ENCODE measurements at places on chromosomes 3 and 15.

DNA sequence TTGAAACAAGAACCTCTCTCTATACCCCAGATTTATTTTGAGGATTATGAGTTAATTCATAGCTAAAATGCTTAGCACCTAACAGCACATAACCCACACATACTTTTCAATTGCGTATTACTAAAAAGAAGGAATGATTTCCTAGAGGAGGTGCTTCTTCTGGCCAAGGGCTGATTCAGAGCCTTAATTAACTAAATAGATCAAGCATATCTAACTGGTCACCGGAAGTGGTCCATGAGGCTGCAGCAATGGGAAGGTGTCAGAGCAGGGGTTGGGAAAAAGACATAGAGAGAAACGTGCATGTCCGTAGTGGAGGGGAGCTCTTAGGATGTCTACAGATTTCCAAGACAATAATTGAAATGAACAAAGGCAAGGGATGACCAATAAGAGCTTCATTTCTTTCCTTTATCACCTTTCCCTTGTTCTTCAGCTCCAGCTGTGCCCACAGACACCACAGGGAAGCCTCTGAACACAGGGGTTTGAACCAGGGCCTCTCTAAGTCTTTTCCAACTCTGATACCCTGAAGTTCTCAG is 467 bp downstream of the HGD start:
- no peak for DNase-seq

DNA sequence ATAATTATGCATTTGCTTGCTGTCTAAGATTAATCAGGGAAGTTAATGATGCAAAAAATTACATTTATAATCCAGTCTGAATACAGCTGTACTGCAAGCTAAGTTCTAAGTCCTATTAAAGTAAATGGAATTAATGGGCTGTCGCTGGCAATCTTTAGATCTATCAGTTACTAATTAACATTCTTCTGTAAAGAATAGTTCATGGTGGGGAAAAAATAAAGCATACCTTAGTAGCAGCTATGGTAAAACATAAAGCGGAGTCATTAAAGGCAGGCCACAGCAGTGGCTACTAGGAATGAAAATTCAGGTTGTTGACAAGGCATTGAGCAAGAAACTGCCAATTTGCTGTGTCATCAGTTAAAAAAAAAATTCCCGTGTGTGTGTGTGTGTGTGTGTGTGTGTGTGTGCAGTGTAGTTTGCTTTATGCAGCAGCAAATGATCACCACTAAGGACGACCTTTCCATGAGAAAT is 129.8 kb downstream of the ZNF385D start:
- DNase-seq = no peak

DNA sequence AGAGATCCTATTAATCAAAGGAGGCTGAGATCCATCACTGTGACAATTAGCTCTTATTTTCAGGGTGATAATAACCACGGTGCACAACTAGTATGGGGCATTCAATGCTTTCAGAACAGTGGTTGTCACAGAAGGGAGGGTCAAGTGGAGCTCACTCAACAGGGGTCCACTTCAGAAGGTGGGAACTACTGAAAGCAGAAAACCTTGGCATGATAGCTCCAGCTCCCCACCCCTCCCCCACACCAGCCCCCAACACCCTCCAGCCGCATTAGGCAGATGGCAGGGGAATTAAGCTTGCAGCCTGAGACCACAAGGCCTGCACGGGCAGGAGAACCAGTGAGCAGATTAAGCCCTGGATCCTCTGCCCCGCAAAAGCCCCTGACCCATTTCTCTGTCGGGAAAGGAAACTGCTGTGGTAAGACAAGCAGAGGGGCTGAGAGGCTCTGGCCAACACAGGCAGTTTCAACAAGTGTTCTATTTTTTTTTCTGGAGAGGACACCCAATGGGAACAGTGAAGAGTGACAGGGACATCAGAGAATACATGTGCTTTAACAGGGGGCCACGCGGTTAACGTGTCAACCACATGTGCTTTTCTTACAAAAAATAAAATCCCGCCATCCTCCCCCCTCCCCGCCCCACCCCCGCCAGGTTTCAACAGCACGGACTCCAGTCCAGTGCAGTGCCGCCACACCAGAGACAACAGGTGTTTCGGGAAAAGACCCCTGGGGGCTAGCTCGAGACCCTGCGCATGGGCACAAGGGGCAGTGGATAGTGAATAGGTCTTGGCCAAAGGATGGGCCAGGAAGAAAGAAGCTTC is 997 bp downstream of the FYCO1 start:
- DNase-seq = peak; percentile 33

- no peak for DNase-seq
Measured at GRCh38 chr3:189403194-189403593, 228.0 kb upstream of the TP63 start.

GRCh38 chr3:60064210-60065178 is 1014.7 kb upstream of the CFAP20DC start:
- DNase-seq = no peak

DNA sequence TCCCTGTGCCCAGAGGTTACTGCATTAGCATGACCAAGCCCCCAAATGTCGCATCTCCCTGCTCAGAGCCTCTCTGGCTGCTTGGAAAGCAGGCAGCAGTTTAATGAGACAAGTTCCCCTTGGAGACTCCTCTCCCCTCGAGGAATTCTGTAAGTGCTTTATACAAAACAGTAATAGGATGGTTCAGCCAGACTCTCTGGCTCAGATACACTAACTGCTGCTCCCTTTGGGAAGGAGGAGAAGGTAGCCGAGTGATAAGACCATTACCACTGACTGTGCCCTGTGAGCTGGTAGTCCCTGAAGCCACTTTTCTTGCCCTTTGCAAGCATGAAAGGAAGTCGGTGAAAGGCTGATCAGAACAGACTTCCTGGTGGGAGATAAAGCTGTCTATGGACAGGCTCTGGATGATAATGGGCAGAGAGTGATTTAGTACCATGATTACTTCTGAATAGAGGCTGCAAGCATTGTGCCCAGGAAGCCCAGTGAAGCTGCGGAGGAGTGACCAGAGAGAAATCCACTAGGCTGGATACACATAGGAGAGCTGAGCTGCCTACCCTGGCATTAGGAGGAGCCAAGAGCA is 100.8 kb downstream of the SEMA6D start:
- DNase-seq = no peak

DNA sequence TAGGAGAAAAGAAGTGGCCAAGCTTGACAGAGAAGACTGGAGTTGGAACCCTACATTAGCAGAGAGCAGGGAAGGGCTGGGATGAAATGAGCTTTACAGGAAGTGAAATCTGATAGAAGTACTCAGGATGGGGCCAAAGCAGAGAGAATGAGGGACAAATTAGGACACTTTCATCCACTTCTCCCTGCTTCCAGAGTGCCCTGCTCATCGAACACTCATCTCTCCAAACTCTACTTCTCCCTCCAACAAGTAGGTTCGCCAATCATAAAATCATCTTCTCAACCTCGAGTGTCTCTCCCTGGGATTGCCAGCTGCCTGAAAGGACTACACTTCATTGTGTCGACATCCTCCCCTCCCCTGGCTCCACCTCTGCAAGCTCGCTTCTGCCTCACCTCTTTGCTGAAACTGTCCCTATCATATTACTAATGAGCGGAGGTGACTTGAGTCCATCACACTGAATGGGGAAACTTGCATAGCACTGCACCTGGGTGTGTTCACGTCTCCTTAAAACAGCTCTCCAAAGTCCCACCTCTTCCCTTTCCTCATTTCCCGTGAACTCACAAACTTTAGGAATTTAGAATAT is 365.8 kb downstream of the FOXP1 start:
- DNase-seq = no peak

DNA sequence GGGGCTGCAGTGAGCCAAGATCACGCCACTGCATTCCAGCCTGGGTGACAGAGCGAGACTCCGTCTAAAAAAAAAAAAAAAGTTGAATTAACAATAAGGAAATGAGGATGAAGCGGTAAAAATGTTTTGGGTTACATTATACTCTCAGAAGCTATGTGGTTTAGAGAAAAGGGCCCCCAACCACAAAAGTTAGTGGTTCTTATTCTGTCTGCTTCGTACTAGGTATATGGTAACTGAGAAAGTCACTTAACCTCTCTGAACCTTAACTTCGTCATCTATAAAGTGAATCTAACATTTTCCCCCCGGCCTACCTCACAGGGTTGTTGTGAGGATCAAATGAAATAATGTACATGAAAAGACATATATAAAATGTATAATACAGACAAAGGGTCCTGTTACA is 38.4 kb upstream of the EHHADH start:
- no peak for DNase-seq

DNA sequence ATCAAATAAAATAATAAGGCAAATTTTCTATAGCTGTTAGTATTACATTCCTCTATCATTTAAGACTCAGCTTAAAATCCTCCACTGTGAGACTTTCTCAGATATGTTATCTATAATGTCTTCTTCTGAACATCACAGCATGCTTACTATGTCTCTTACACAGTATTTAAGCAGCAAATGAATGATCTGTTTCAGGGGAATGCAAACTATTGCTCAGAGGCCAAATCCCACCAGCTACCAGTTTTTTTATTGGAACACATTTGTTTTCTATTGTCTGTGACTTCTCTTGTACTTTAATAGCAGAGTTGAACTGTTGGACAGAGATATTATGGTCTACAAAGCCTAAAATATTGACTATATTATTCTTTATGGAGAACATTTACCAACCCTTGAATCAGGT is 59.6 kb downstream of the C3orf38 start:
- no peak for DNase-seq

- DNase-seq = no peak
Measured at GRCh38 chr3:42106646-42107045, 15.5 kb downstream of the TRAK1 start.

- DNase-seq = no peak
Measured at GRCh38 chr3:20573175-20573574, 387.2 kb upstream of the SGO1 start.

- DNase-seq = no peak
Measured at GRCh38 chr3:195714380-195715011, 6.3 kb upstream of the MUC20 start.

DNA sequence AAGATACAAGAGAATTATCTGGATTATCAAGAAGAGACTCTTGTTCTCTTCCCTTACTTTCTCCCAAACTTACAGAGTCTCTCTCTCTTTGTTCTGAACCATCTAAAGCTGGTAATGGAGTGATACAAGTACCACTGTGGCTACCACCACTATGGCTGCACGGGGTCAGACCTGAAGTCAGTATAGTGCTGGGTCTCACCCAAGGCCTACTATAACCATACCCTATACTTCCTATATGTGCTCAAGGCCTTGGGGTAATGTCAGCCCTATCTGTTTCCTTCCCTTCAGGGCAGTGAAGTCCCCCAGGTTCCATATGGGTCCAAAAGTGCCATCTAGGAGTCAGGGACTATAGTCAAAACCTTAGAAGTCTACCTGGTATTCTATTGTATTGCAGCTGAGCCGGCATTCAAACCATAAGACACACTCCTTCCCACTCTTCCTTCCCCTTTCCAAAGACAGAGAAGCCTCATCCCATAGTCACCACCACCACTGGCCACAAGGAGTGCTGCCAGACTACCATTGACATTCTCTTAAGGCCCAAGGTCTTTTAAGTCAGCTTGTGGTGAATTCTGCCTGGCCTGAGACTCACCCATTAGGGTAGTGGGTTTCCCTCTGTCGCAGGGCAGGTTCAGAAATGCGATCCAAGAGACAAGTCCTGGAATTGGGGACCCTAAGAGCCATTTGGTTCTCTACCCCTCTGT is 615.0 kb upstream of the NECTIN3 start:
- no peak for DNase-seq

GRCh38 chr3:152720951-152721718 is 113.8 kb upstream of the P2RY1 start:
- no peak for DNase-seq

- DNase-seq = no peak
Measured at GRCh38 chr15:96560246-96560895, 229.9 kb downstream of the NR2F2 start.

GRCh38 chr15:60800299-60801072 is 321.5 kb upstream of the ICE2 start:
- no peak for DNase-seq

DNA sequence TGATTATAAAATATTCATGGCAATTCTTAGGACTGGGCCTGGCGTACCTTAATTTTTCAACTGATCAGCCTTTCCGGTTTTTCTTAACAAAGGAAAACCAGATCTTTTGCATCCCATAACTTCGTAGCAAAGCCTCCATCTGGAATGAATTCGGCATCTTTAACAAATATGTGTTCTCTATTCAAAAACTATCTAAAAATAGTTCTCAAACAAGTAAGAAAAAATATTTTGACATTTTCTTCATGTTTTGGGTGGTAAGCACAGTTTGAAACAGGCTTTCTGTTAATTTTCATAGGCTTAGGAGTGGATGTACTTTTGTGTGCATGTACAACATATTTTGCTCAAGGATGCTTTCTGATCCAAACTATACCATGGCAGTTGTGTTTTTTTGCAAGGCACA is 55.1 kb downstream of the RBMS3 start:
- DNase-seq = no peak

DNA sequence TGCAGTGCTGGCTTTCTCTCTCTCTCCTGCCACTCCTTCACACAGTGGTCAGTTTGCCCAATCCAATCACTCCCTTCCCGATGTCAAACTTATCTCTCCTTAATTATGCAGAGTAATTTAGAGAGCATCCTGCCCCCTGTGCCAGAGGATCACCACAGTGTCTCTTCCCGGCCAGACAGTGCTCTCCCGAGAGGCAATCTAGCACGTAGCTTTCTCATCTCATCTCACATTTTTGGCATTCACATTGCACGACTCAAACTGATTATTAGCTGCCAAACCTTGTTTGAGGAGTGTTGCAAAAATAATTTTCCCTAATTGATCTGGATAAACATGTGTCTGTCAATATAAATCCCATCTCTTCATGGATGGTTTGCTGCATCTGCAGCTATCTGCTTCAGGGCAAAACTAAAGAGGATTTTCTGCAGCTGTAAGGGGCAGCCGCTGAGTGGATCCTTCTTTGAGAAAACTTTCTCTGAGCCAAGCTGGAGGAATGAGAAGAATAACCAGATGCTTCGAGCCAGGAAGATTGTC is 37.8 kb downstream of the SSUH2 start:
- no peak for DNase-seq

DNA sequence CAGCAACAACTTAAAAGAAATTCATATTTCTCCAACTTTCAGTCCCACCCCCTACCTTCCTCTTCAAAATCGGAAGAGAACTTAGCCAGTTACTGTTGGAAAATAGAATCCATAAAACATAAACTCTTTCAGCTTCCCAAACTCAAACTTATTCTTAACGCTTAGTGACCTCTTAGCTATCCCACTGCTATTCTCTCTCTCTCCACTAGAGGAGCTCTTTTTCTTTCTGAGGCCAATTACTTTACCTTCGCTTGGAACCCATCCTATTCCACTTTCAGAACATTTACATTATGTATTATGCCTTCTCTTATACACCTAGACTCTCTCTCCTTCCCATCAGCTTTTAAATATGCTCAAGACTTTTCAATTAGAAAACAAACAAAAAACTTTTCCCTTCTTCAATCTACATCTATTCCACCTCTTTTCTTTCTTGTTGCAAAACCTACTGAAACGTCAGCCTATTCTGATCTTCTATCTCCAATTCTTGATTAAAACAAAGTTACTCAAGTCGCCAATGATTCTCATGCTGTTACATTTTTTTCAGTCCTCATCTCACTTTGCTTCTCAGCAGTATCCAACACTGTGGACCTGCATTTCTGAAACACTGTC is 13.4 kb upstream of the GHSR start:
- no peak for DNase-seq

All from stimulated activated CD8-positive, alpha-beta memory T cell treated with anti-CD3 and anti-CD28 coated beads, Interleukin-2, amount 100 ng/mL, for 48 hours (primary cell).